ENCODE measurements at places on chromosomes 2 and 18.

DNA sequence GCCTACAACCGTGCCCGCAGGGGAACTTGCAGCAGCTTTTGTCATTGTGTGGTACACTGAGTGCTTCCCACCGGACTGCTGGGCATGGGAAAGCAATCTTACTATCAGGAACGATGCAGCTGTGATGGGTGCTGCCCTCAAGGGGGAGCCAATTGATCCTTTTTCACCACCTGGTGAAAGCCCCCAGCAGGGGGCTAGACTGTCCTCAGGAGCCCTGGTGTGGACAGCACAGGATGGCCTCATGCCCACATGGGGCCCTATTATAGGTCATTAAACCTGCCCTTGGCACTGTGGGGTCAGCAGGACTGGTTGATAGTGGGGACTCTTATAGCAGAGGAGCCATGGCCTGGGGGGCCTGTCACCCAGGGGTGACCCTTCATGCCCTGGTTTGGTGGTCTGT lies 172.2 kb downstream of the GLI2 start:
- no peak for DNase-seq

DNA sequence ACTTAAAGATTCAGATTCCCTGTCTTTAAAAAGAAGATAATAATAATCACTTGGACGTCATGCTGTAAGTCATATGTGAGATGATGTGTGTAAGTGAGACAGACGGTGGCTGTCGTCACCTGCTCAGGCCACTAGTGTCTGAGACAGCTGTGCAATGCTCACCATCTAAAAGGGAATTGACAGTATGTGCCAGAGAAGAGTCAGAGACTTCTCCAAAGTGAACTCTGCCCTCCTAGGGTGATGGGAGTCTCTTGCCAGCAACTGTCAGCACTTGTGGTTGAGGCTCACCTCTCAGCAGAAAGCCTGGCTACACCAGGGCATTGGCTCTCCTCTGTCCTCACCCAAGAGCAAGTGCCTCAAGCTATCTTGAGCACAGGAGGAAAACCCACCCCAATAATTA lies 131.6 kb upstream of the DNAJC10 start:
- no peak for DNase-seq

DNA sequence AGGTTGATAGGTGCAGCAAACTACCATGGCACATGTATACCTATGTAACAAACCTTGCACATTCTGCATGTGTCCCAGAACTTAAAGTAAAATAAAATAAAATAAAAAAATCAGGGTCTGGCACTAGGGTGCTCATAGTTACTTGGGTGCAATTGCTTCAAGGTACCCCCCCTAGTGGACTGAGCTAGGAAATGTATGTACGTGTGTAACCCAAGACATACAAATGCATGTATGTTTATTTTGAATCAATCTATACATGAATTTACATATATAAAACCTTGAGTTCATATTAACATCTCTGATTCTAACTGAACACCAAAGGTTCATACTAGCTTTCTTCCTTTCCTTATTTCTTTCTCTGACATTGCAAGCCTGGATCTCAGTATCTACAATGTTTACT lies 51.5 kb downstream of the USP37 start:
- DNase-seq = no peak

DNA sequence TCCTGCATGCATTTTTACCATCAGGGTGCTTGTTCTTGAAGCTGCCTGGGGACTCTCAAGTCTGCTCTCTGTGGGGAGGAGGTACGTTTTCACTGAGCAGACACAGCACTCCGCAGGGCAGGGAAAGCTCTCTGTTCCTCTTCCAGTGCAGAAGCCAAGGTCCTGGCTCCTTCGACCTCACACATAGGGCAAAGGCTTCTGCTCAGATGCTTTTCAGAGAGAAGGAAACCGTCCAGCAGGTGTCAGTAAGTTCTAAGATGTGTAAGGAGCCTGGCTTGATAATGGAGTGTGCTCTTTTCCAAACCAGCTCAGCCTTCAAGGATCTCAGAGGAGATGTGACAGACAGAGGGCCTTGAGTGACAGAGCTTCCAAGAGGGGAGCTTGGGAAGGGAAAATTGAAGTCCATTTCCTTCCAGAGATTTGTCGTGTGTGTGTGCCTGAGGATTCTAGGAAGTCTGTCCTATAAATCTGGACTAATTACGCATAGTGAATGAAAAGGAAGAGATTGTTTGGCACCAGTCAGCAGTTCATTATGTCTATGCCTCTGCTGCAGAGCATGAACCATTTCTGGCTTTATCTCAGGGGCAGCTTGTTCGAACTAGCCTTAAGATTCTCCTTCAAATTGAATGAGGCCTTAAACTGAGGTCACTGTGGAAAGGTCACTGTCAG lies 67.3 kb upstream of the UPP2 start:
- DNase-seq = no peak

GRCh38 chr2:8502316-8502715 lies 179.5 kb upstream of the ID2 start:
- no peak for DNase-seq

DNA sequence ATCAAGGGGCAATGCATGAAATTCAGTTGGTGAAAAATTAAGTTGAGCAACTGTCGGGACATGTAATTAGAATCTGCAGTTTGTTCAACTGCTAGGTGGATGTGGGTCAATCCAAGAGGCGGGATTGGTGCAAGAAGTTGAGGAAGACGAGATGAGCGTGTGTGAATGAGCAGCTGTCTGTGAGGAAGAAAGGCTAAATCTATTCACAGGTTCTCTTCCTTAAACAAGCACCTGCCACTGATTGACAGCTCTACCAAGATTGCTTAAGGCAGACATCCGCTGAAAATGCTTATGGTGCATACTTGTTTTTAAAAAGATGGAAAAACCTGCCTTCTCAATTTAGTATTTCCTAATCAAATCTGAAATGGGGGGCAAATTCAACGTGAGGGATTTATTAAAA lies 323.4 kb upstream of the THUMPD2 start:
- DNase-seq = no peak

- no peak for DNase-seq
These were observed 86.2 kb downstream of the RRM2 start for GRCh38 chr2:10208736-10209135.

- DNase-seq = no peak
These were observed 367.8 kb upstream of the HS6ST1 start for GRCh38 chr2:128686497-128686859.

GRCh38 chr2:101991721-101992145 lies at the start of gene IL1R2:
TSS of gene IL1R2 (plus strand) at chr2:101991960. CDS start at chr2:102008576, 16,616 bp downstream.
- peak; percentile 30 for DNase-seq

GRCh38 chr2:223537651-223538601 lies 64.2 kb downstream of the SCG2 start:
- DNase-seq = no peak

DNA sequence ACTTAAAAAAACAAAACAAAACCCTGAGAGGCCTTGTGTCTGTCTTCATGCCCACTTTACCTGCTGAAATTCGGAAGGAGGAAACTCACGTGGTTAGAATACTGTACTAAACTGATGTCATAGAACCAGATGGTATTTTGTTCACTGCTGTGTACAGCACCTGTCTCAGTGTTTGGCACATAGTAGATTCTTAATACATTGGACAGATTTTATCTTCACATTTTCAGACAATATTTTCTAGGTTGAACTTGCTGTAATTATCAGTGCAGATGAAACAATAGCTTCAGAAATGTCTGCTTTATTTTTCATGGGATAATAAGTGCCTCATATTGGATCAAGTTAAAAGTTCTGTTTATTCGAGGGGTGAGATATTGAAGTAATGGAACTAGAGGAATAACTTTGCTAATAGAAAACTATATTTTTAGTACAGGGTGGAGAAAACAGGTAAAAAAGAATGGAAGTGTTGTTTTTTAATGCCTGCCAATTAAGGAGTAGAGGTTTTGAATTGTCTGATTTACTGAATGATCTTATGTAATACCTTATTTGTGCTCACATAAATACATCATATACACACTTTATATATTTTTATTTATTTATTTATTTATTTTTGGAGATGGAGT lies 23.7 kb downstream of the DDX1 start:
- no peak for DNase-seq

GRCh38 chr18:34643989-34644388 lies 66.1 kb upstream of the DTNA start:
- DNase-seq = no peak

DNA sequence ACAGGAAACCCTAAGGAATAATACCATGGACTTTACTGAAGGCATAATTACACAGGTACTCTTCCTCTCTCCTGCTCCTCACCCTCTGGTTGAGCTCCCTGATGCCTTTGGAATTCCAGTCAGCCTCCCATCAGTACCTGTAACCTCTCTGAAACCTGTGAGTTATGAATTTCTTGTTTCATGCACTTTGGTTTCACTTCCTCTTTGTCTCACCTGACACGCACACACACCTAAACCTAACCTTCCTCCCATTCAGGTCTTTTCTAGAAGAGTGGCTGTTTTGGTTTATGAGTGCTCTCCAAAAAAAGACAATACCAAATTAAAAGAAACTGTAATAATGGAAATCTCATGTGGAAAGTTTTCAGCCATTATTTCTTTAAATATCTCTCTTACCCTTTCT lies 451.3 kb upstream of the VWC2L start:
- no peak for DNase-seq

- no peak for DNase-seq
These were observed 75.5 kb upstream of the CCDC141 start for GRCh38 chr2:179125404-179125803.

DNA sequence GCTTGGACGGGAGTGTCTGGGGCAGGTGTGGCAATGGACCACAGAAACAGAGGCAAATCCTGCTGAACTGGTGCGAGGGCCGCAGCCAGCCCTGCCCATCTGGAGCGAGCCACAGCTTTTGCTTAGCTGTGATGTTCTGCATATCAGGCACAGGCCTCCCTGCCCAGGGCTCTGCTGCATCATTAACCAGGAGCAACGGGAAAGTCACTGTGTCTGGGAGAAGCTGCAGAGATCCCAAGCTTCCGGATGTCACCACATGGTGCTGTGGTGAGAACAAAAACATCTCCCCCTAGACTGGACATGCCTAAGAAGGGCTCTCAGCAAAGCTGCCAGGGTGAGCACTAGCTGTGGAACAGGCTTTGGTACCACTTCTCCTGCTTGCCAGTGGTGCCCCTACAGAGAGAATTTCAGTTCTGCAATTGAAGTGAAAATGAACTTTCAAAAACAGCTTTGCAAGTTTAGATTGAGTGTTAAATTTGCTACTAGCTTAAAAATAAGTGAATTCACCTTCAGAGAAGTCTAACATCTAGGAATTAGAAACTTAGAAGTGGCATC lies 172.9 kb upstream of the MYT1L start:
- no peak for DNase-seq

DNA sequence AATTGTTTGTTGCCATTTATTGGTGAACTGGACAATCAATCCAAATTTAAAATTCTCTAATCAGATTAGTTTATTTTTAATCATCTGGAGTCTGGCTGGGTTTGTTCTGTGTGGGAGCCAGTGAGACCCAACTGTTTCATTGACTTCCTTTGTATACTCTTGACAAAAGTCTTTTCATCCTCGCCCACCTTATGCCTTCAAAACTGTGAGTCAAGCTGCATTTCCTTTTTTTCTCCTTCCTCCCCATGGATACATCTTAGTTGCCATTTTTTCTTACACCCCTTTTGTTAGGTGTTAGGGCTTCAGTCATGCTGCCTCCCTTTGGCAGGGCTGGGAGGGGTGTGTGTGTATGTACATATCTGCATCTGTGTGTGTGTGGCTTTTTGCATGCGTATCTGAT lies 117.6 kb downstream of the PRKCE start:
- no peak for DNase-seq

DNA sequence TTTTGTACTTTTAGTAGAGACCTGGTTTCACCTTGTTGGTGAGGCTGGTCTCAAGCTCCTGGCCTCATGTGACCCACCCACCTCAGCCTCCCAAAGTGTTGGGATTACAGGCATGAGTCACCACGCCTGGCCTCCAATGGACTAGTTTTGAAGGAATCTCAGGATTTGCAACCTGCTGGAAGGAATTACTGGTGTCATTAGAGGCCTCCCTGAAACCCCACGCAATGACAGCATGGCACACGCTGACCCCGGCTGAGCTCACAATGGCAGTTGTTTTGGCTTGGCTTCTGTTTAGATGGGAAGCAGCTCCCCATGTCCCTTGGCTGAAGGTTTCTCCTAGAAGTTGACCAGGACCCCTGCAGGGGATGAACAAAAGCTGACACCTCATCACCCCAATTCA lies 23.1 kb upstream of the COPS8 start:
- DNase-seq = no peak

DNA sequence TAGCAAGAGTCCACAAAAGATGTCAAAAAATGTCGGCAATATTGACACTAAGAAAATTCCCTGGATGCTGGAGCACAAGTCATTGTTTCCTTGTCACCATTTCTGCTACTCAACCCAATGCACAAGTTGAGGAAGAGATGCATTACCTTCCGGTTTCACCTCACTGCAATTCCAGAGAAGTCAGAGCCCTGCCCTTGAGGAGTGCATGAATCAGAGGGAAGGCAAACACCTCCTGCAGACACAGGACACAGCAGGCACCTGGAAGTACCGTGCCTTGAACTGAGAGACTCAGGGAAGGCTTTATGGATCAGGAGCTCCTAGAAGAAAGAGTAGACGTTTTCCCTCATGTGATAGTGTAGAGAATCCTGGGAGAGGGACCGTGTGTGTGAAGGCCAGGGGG lies 62.7 kb upstream of the ARL4C start:
- DNase-seq = no peak

DNA sequence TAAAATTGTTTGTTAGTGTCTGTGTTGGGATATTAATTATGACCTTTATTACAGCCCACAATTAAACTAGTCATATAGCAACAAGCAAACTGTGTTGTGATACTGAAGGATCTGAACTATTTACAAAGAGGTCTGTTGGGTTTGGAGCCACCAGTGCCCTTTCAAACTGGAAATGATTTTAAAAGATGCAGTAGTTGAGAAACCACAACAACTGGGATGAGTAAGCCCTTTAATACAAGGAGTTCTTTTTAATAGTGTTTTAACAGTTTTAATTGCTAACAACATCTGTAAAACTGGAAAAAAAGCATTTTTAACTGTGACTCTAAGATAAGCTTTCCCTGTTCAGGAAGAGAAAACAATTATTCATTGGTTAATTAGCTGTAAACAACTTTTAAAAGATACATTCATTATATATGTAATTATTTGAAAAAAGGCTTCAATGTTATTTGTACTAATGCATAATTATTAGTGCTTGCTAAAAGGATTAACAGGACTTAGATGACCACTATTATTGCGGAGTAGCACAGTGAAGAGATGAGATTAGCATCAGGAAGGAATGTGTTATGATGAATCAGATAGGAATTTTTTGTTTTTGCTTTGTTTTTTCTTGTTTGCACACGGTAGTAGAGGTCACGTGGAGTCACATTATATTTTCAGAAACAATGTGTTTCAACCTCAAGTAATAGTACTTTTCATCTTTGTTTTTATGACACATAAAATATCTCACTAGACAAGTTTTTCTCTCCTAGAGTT lies 392.7 kb upstream of the FANCL start:
- DNase-seq = no peak

GRCh38 chr2:127516041-127516762 lies 10.1 kb downstream of the IWS1 start:
- DNase-seq = peak; percentile 56

GRCh38 chr2:72712304-72712703 lies 113.5 kb downstream of the EXOC6B start:
- DNase-seq = no peak

GRCh38 chr18:63138436-63139340 lies 180.9 kb downstream of the BCL2 start:
- DNase-seq = no peak

GRCh38 chr2:213443921-213444320 lies 159.7 kb downstream of the SPAG16 start:
- DNase-seq = no peak

- no peak for DNase-seq
These were observed 30.0 kb downstream of the CTLA4 start for GRCh38 chr2:203897544-203897943.

Measured in breast epithelium (tissue), 4 donors.